ENCODE measurements at places on chromosomes 7 and 10.

DNA sequence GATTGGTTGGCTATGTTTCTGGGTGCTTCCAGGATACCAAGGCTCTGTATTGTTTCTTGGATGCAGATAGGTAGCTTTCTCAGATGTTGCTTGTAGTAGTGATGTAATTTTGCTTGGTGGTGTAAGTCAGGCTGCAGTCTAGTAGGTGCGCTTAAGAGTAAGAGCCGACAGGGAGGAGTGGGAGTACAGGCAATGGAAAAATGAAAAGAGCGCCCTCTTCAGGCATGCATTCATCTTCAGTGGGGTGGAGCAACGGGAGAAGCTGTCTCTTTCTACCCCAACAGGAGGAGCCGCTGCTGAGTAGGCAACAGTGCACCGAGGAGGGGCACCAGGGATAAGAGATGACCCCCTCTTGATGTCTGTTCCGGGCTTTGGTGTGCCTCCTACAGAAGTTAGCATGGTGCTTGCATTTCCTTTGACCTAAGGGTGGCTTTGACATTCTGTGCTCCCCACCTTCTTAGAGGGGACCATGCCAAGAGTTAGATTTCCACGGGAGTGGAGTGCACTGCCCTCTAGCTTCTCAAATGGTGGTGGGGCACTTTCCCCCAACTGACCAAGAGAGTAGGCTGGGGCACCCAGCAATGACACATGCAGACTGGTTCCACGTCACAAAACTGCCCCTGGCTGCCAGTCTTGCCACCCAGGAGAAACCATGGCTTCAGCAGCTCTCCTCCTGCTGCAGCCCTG is 56.1 kb downstream of the ZNF783 start:
- DNase-seq = no peak

GRCh38 chr7:601595-602340 is 82.1 kb upstream of the PDGFA start:
- DNase-seq = peak; percentile 90

DNA sequence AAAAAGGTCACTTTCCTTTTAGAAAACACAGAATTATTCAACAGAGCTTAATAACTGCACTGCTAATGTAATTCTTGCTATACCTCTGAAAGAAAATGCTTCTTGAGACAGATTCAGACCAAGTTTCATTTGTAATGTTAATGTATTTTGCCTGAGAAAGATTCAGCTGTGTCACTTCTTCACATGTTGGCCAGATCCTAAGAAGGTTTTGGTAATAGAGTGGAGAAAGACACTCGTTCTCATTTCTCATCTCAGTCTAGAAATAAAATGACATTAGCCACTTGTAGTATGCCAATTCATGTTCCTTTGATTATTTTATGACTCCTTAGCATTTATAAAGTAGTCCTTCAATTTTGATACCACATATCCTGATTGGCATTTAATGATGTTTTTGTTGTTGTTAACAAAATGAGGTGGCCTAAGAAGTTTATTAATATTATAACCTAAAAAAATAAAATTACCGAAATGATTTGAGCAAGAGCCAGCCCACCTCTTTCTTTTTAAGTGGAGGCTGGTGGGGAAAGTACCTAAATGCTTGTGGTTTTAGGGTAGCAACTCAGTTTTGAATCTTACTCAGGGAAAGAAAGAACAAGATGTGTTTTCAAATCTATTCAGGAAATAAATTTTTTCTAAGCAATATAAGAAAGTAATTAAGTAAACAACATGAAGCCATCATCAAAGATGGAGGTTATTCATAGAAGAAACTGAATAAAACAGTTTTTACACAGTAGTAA is 16.4 kb upstream of the ELAPOR2 start:
- DNase-seq = no peak

DNA sequence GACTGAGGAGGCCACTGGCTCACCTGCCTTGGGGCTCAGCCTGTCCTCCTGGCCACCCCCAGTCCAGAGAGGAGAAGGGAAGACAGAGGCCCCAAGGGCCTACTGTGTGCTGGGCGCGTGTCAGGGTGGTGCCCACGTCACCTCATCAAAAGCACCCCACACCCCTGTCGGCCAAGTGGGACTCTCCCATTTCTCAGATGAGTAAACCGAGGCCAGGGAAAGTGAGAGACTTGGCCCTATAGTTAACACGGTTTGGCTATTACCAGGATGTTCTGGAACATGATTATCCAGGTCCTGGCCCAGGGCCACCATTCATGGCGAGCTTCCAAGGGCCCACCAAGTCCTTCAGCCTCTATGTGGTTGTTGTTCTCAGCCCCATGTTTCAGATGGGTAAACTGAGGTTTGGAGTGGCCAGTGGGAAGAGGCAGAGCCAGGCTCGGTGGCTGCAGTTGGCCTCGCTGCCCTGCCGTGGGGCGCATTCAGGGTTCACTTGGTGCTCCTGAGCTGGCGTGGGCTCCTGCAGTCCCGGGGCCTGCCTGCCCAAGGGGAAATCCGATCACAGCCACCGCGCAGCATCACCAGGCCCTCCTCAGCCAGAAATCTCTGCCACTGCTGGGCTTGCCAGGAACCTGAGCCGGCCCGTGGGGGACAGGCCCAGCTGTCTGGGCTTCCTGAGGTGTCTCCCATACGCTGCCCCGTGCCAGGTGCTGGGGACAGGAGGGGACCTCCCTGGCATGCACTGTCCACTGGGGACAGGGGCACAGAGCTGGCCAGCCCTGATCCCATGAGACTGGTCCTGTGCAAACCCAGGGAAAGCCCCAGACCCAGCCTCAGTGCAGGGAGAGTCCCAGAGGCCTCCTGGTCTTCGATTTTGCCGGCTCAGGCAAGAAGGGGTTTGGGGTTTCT is 117.7 kb upstream of the TNRC18 start:
- no peak for DNase-seq

- DNase-seq = no peak
Observed at GRCh38 chr7:150909200-150909995, 57.1 kb downstream of the AOC1 start.

- no peak for DNase-seq
Observed at GRCh38 chr10:31051703-31052102, 20.0 kb upstream of the ZNF438 start.

All from stimulated activated CD4-positive, alpha-beta T cell treated with anti-CD3 and anti-CD28 coated beads, Interleukin-2, amount 100 ng/mL, for 4 hours (primary cell).